ENCODE measurements at places on chromosomes 1 and 21.

GRCh38 chr1:115262886-115263285 is 75.2 kb downstream of the NGF start:
- no peak for DNase-seq

- DNase-seq: no peak
These were observed 12.1 kb downstream of the TRAPPC10 start for GRCh38 chr21:44024257-44024656.

GRCh38 chr21:28671549-28672195 is 321.0 kb downstream of the LTN1 start:
- DNase-seq: no peak

GRCh38 chr1:7292714-7293419 is 478.2 kb upstream of the VAMP3 start:
- DNase-seq: no peak

GRCh38 chr1:76264642-76265041 is 190.1 kb downstream of the ST6GALNAC3 start:
- no peak for DNase-seq

DNA sequence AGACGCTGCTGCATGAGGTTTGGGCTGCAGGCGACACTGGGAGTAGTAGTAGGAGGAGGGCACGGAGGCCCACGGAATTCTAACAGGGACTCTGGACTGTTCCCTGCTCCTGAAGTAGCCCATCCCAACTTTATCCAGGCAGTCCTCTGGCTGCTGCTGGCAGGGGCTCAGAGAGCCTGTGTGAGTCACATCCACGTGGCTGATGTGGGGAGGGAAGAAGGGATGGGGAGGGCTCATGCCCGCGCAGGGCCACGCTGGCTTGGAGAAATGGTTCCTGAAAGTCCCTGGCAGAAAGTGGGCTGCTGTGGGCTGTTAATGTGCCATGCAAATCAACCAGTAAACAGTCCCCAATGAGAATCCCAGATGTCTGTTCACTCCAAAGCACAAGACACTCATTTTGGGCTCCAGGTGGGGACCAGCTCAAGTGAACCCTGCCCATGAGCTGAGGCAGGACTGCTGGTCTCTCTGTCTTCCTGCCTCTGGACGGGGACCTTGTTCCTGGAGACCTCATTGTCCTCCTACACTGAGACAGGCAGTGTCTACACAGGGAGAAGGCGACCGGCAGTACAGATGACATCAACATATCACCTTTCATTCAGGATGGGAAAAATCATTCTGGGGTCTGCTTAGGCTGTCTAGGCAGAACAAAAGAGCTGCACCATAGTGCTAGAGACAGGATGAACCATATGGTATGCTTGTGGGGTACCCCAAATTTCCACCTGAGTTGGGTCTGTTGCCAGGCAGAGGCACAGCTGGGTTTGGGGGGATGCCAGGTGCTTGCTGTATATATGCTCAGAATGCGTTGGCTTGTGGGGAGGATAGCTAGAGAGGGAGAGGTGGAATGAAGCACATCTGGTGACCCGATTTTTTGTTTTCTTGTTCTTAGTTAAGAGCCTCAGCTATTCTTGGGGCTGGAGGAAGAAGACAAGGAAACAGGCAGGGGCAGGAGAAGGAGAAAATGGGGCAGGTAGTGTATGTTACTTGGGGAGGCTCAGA is 57.9 kb upstream of the FMOD start:
- no peak for DNase-seq

- DNase-seq: no peak
These were observed 4.2 kb upstream of the DYRK3 start for GRCh38 chr1:206631085-206631509.

DNA sequence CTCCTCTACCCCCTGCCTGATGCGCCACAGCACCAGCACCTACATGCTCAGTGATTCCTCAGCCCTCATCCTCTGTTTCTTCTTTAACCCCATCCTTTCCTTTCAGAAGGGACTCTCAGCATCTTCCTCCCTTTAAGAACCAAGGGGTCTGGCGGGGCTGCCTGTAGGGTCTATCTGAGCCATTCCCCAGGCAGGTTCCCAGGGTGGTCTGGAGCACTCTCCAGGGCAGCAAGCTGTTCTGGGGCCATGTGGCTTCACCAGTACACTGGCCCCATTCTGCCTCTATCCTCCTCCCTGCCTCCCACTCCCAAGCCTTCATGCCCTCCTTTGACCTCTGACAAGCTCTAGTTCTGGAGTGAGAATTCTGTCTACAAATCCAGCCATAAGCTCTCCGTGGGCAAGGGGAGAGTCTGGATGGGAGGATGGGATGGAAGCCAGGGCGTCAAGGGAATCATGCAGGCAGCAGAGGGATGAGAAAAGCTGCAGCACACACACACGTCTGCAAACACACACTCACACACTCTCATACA is 10.4 kb downstream of the BATF3 start:
- DNase-seq: no peak

DNA sequence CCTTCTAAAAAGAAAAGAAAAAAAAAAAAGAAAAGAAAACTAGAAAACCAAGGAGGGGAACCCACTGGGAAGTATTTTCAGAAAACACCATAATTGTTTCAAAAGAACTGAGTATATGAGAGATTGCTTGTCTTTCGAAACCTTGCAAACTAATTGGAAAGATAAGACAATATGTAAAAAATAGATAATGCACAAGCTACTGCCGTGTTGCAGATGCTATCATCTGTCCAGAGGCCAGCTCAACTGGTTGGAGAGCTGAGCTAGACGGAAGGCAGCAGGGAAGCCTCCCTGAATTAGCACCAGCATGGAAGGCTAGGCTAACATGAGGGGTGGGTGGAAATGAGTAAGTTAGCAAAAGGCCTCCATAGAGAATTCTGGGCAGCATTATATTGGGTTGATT is 16.2 kb upstream of the CACHD1 start:
- DNase-seq: no peak

DNA sequence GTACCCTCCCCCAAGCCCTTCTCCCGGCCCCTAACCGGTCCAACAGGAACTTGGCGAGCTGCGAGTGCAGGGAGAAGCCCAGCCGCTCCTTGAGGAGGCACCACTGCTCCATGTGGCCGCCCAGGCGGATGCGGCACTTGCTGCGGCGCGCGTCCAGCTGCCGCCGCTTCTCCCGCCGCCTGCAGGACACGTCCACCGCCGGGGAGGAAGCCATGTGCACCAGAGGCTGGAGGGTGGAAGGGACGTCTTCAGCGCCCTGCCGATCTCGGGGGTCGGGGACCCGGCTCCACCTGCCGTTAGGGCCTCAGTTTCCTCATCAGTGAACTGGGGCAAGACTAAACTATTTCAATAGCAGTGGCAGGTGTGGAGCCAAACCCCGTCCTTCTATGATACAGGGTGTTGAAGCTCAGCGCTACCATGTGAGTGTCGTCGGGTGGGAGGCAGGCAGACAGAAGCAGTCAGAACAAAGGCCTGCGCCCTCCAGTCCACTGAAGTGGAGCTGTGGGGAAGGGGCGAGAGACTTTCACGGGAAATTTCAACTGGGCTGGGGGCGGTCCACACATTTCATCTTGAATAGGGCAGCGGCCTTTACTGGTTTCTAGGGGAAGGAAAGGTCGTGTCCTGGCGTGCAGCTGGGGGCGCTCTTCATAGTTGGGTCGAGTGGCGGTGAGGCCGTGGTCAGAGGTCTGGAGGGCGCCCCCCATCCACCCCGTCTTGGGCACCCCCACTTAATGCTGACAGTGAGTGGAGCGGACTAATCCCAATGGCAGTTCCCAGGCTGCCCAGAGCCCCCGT is 592 bp downstream of the ZNF692 start:
- no peak for DNase-seq

DNA sequence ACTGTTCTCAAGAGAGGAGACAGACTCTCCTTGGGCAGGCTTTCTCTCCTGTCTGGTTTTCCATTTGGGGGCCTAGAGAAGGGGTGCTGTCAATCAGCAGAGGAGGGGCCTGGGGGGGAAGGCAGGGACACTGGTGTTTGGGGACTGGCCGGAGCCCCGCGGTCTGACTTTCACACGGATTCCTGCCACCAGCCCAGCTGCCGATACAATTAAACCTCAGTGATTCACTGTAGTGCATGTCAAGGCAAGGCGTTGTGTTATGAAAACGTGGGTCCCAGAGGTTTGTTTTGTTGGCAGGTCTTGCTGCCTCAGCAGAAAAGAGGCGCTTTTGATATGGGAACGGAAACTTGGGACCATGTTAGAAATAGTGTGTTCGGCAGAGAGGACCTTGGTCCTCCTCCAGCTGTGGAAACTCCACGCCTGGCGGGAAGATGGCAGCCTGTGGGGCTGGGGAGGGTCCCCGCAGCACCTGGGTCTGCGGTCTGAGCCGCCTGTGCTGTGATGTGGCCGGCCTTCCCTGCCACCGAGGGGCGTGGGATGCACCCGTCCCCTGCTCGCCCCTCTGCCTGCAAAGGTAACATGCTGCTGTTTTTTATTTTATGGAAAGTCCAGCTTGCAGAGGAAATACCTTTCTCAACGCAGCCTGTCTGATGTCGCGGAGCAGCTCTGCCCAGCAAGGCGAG is 47.6 kb downstream of the SPSB1 start:
- no peak for DNase-seq

DNA sequence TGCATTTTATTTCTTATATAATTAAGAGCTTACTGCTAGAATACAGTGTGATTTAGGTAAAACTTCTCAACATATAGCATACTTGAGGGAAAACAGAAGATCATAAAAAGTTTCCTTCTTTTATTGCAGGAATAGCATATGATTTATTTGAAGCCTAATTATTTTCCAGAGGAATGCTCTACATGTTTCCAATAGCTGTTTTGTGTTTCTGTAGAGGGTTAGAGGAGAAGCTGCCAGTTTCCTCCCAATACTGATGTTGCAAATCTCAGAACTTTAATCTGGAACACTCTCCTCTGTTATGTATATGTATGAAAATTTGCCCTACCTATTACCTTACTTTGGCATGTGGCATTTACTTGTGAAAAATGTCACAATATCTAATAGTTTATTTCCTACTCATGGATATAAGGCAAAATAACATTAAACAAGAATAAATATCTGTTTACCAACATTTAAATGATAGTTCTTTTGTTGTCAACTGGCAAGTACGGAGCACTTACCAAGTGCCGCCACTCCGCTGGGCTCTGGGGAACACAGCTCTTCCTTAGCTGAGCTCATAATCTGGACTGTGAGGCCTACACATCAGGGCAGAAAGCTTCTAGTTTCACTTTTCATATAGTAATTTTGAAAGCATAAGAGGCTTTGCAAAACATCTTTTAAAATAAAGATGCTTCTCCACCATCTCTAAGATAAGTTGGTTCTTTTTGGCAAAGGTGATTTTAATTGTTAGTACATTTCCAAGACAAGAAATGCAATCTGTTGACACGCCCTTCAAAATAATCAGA is 239.8 kb upstream of the C1orf105 start:
- no peak for DNase-seq

DNA sequence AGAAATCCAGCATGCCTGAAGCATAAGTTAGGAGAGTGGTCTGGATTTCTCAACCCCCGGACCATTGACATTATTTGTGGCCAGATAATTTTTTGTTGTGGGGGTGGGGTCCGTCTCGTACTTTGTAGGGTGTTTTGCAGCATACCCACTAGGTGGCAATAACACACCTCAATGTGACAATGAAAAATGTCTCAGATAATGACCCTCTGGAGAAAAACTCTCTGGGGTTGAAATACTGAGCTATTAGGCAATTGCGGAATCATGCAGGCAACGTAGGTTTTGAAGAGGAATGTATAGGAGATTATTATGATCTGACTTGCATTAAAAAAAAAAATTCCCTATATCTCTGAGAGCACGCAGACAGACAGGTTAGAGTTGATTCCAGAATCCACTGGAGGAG is 25.3 kb upstream of the RRP15 start:
- DNase-seq: no peak

Data from activated CD8-positive, alpha-beta memory T cell treated with anti-CD3 and anti-CD28 coated beads for 4 hours (primary cell).